Cortex of kidney (tissue), 1 donor: ENCODE measurements at places on chromosomes 16 and 17.

DNA sequence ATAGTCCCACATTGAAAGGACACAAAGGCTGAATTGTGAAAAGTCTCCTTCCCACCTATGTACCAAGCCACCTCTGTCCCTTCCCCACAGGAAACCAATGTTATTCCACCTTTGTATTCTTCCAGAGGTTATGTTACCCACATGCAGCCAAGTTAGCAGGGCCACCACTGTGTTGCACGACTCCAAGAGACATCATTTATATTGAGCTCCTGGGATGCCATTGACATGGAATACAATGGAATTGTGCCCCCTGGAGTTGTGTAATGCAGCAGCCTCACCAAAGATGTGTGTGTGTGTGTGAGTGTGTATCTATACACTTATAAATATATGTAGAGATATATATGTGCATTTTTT lies 21.6 kb upstream of the MSI2 start:
- DNase-seq: no peak

DNA sequence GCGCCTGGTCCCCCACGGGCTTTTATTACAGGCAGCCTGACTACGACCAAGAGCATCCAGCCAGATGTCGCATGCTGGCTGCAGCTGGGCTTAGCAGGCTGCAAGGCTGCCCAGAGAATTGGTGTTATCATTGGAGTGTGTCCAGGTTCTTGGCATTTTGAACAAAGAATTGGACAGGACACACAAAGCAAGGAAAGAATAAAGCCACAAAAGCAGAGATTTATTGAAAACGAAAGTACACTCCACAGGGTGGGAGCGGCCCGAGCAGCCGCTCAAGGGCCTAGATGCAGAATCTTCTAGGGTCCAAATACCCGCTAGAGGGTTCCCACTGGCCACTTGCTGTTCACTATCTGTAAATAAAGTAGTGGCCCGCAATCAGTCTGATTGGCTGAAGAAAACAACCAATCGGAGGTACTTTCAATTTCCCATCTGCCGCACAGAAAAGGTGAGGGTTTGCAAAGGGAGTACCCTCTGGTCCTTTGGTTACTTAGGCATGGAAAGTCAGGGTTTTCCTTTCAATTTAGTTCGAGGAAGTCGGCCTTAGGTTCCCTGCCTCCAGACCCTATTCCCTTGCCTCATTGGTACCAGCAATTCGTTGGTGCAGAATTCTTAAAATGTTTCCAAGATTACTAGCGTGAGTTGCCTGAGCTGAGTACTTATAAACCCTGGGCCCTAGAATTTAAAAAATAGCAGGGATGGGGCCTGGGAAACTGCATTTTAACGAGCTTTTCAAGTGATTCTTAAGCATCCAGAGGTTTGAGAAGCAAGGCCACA lies 38.5 kb upstream of the CNEP1R1 start:
- DNase-seq: no peak

DNA sequence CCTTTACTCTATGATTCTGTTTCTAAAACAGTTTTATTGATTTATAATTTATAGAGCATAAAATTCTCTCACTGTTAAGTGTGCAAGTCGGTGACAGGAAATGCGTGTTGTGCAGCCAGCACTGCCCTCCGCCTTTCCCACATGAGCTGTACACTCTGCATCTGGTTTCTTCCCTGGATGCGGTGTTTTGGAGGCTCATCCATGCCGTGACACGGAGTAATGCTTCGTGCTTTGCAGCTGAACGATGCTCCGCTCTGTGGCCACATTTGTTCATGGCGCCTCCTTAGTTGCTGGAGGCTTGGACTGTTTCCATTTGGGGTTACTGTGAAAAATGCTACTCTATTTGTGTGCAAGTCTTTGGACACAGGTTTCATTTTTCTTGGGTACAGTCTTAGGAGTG lies 7.2 kb upstream of the IGFALS start:
- no peak for DNase-seq

GRCh38 chr17:77311371-77311981 lies 170.7 kb downstream of the SEC14L1 start:
- no peak for DNase-seq

- DNase-seq: no peak
These were observed 22.2 kb upstream of the RHOT1 start for GRCh38 chr17:32120141-32120540.

GRCh38 chr16:8962393-8963009 lies 1.2 kb downstream of the USP7 start:
- DNase-seq: no peak

DNA sequence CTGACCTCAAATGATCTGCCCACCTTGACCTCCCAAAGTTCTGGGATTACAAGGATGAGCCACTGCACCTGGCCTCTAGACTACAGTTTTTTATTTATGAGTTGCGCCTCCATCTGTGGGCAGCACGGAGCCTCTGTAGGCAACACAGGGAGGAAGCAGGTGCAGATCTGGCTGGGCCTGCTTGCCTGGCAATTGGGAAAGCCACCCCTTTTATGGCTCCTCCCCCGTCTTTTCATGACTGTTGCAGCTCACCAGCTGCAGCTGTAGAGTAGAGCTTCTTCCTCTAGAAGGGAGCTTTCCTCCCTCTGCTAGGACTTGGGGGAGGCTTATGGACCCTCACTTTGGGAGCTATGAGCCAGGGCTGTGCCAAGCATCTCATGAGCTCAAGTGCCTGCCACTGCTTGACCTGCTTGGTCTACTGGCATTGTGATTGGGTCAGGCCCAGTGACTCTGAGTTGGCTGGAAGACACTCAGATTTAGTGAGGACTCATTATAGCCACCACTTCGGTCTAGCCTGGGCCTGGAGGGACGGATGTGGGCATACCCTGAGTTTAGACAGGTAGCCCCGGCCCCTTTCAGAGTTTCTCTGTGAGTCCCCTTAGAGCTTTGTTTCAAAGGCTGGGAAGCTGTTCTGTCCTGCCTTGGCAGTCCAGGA lies 6.9 kb upstream of the SLC7A6 start:
- no peak for DNase-seq

DNA sequence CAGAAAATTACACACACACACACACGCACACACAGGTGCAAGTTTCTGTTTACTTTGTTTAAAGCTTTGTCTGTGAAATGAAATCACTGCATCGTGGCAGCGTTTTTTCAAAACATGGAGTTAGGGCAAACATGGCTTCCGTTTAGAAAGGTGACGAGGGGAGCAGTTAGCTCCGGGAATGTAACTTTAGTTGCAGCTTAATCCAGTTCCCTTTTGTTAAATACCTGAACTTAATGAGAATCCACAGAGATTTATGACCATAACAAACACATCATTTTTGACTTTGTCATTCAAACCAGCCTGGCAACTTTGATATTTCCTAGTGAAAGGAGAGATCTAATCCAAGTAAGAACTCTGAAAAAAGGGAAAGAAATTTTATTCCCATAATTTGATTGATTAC lies 12.1 kb downstream of the HS3ST3A1 start:
- no peak for DNase-seq

DNA sequence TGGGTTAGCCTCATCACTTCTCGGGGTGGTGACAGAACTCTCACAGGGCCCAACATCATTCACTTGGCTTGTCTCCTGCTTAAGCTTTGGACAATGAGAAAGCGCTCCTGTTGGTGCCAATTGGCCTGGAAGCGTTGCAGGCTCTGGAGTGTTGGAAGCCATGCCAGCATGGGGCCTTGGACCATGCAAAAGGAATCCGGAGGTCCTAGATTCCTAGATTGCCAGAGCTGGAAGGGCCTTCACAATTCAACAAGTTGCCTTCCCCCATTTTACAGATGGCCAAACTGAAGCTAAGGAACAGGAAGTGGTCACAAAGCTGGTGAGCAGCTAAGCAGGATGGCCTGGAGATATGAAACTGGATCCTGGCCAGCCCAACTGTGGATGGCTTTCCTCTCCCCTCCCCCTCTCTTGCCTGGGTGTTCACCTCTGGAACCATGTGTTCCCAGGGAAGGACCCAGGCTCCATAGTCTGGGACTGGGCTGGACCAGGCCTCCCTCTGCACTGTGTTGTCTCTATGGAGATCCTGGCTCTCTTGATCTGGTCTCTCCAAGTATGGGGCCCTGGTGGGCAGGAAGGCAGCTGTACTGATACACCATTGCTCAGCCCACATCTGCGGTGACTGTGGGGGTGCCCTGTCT lies 6.0 kb upstream of the IGFBP4 start:
- no peak for DNase-seq

- DNase-seq: no peak
These were observed 42.6 kb downstream of the PIK3R5 start for GRCh38 chr17:8922928-8923327.

DNA sequence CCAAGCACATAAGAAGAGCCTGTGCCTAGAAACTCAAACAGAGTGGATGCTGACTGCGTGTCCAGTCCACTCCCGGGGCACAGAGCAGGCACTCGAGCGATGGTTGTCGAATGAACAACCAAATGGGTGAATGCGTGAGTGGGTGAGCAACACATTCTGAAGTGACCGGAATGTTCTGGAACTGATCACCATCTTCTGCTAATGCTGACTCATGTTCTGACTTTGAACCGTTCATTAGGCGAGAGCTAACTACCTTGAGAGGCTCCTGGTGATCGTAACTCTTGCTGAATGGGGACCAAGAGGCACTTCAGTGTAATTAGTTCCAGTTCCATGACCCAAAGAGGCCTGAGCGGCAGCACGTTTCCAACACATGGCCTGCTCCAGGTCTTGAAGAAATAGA lies 37.9 kb downstream of the IRF8 start:
- DNase-seq: no peak

- no peak for DNase-seq
These were observed 393 bp downstream of the ANKRD11 start for GRCh38 chr16:89489898-89490438.

- no peak for DNase-seq
These were observed 51.6 kb downstream of the ACTG1 start for GRCh38 chr17:81460856-81461460.

GRCh38 chr17:47714773-47715396 lies 18.2 kb upstream of the TBX21 start:
- no peak for DNase-seq

DNA sequence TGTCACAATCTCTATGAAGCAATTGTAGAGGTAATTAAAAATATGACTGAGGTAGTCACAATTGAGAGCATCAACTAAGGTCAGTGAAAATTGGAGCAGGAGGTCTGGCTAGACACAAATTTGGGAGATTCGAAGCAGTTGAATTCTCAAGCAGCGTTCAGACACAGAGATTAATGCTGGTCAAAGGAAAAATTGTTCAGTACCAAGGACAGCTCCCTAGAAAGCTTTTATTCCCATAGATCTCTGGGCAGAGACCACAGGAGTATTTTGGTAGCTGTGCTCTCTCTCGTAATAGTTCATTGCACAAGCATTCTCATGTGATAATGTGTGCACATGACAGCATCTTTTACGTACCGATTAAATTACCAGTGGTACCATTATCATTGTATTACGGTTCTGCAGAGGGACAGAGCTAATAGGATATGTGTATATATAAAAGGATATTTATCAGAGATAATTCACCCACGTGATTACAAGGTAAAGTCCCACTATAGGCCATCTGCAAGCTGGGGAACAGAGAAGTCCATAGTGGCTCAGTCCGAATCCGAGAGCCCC lies 387.5 kb upstream of the HSBP1 start:
- DNase-seq: no peak

DNA sequence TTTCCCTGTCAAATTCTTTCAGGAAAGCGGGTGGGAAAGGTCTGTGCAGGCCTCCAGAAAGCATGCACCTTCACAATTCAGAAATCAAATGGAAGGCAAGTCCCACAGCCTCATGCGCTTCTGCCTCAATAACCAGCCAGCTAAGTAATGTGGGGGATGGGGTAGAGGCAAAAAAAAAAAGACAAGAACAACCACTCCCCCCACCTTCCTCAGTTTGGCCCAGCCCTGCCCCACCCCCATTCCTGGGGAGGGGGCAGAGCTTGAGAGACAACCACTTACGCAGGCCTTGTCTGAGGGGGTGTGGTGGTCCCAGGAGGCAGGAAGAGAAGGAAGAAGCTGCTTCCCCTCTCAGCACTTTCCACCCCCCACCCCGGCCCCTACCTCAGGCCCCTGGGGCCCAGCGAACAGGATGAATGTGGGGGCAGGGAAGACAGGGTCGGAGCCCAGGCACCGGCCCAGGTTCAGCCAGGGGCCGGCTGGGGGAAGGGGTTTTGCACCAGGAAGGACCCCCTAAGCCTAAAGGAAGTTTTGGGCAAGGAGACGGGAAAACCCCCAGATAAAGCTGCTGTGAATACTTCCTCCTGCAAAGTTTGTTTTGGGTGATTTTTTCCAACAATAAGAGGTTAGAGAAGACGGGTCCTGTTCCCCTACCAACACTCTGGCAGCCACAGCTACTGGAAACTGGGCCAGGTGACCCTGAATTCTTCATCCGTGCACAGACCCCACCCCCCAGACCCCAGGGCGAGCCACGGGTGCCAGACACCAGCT lies 1.2 kb downstream of the JUP start:
- DNase-seq: no peak

GRCh38 chr17:9817086-9817485 lies 4.8 kb downstream of the GSG1L2 start:
- no peak for DNase-seq

- DNase-seq: no peak
These were observed 312.7 kb upstream of the KCNJ16 start for GRCh38 chr17:69762359-69762758.

DNA sequence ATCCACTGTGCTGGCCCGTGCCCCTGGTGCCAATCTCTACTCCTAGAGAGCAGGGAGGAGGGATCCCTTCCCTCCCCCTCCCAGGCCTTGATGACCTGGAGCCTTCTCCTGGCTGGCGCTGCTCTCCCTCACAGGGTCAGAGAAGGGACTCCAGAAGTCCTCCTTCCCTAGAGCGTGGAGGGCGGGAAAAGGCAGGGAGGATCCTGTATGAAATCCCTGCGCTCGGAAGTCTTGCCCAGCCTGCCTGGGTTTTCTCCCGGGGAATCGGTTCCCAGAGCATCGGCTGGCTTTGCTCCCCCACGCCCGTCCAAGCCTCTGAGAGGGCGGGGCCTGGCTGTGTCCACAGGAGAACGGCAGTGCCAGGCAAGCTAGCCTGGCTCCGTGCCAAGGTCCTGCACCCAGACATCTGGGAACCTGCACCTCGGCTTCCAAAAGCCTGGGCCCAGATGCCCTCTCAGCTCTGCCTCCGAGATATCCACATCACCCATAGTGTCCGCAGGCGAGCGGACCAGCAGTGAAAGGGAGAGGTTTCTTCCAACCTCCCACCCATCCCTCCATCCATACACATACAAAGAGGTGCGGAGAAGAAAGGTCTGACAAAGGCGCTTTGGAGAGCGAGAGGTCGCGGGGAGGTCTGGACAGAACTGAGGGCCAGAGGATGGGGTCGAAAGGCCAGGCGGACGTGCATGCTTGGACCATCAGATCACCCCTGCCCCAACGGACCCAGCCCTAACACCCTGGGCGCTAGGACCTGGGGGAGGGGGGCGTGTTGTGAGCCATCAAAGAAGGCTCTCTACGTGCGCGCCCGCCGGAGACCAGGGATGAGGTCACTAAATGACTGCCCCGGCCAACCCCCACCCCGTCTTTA lies 1.1 kb downstream of the MPP2 start:
- no peak for DNase-seq

DNA sequence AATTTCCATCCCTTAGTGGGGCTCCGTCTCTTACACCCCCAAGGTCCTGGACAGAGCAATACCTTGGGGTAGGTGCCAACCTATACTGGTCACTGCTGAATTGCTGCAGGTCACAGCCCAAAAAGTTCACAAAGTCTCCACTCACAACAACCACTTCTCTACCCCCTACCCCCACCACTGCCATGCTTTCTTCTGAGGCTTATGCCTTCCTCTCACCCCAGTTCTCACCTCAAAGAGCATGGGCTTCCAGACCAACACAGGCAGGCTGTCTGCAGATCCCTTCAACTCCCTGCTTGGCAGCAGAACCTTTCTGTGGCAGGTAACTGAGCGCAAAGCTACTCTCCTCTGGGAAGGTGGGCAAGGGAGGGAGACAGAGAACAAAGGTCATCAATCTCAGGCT lies 35.5 kb downstream of the C16orf78 start:
- DNase-seq: no peak
